ENCODE measurements at places on chromosomes 12 and 14. TPM values are rescaled to one million over a fixed set of nuclear protein-coding genes. Genes with fewer than 3 reads are reported as not detected.

GRCh38 chr12:2633176-2633824 is 161.5 kb upstream of the FKBP4 start:
- no peak overlapping the region for H3K4me3 ChIP-seq
- H3K27ac ChIP-seq = no peak overlapping the region
- no peaks in the 10 kb centered on the region for H3K36me3 ChIP-seq
- DNase-seq = no peak

Gene PTGR2
- 10.3 TPM for total RNA-seq

- peaks cover 2% of the 10 kb centered on the region for H3K27me3 ChIP-seq
- no peaks in the 10 kb centered on the region for H3K4me1 ChIP-seq
- no peaks in the 10 kb centered on the region for H3K36me3 ChIP-seq
- no peak overlapping the region for H3K27ac ChIP-seq
- no peak for DNase-seq
These were observed 86.8 kb upstream of the PKP2 start for GRCh38 chr12:32983332-32983731.

GRCh38 chr12:23222801-23223200 is 597.8 kb downstream of the ETNK1 start:
- no peaks in the 10 kb centered on the region for H3K4me1 ChIP-seq
- no peak overlapping the region for H3K27ac ChIP-seq
- no peak for DNase-seq
- peaks cover 6% of the 10 kb centered on the region for H3K27me3 ChIP-seq
- no peak overlapping the region for H3K4me3 ChIP-seq
- no peaks in the 10 kb centered on the region for H3K36me3 ChIP-seq

Gene PROX2
- total RNA-seq = 0.19 TPM

DNA sequence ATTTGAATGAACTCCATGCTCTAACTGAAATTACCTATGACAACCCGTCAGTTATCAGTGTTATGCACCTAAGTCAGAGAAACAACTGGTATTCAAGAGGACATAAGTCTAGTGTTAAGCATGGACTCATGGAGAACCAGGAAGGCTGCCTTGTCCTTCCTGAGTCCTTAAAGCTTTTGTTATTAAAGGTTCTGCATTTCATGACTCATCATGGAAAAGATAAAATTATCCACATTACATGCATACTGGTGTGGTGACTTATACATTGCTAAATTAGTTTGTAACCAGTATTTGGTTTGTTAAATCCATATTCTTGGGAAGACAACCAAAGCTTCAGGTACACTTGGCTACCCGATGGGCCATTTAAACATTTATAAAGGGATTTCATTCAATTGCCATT is 6.5 kb upstream of the OR4E1 start:
- H3K4me1 ChIP-seq = no peaks in the 10 kb centered on the region
- H3K4me3 ChIP-seq = no peak overlapping the region
- no peaks in the 10 kb centered on the region for H3K36me3 ChIP-seq
- DNase-seq = no peak

- H3K36me3 ChIP-seq = peaks cover 33% of the 10 kb centered on the region
- no peak overlapping the region for H3K27ac ChIP-seq
- DNase-seq = no peak
- no peak overlapping the region for H3K4me3 ChIP-seq
- no peaks in the 10 kb centered on the region for H3K27me3 ChIP-seq
- H3K4me1 ChIP-seq = no peaks in the 10 kb centered on the region
These were observed 239.7 kb upstream of the RGS6 start for GRCh38 chr14:71692496-71692895.
